Mammary microvascular endothelial cell (primary cell): ENCODE measurements at places on chromosomes 1 and 21. TPM values are rescaled to one million over a fixed set of nuclear protein-coding genes. Genes with fewer than 3 reads are reported as not detected.

Gene RIPK4
- not detected in 2 replicates for total RNA-seq

Gene KCNJ10
- total RNA-seq, result not detected in 2 replicates

Gene KIF2C
- 40.8 and 41.4 TPM in 2 replicates for total RNA-seq

Gene TMEM79
- 1.6 and 2.3 TPM in 2 replicates for total RNA-seq

Gene BEND5
- total RNA-seq, result 3.9 TPM in 1 of 2 replicates, not detected in the other

Gene CENPF
- total RNA-seq, result 48.2 and 53.2 TPM in 2 replicates

Gene TAS1R1
- total RNA-seq, result 0.10 TPM in 1 of 2 replicates, not detected in the other

Gene LRRC3
- 3.5 and 5.5 TPM in 2 replicates for total RNA-seq

Gene PLA2G2F
- not detected in 2 replicates for total RNA-seq

Gene PSMA5
- 72.7 and 77.8 TPM in 2 replicates for total RNA-seq

Gene OR13G1
- total RNA-seq, result not detected in 2 replicates

Gene AVPR1B
- not detected in 2 replicates for total RNA-seq

Gene ATP1A4
- not detected in 2 replicates for total RNA-seq

Gene ADAMTS5
- total RNA-seq, result under 0.01 and 0.05 TPM in 2 replicates

Gene DNALI1
- 0.20 and 0.34 TPM in 2 replicates for total RNA-seq

Gene TAGLN2
- 869 and 920 TPM in 2 replicates for total RNA-seq

Gene CLCA1
- not detected in 2 replicates for total RNA-seq

Gene LCE1E
- not detected in 2 replicates for total RNA-seq

Gene KTI12
- 17.2 and 17.3 TPM in 2 replicates for total RNA-seq

Gene SNAP47
- total RNA-seq, result 30.6 and 31.9 TPM in 2 replicates

Gene CYP4A11
- not detected in 2 replicates for total RNA-seq

Gene DNASE2B
- not detected in 2 replicates for total RNA-seq

Gene URB1
- 18.7 and 18.8 TPM in 2 replicates for total RNA-seq

Gene ELF3
- total RNA-seq, result under 0.01 and 0.25 TPM in 2 replicates

Gene IFI44
- total RNA-seq, result 62.4 and 72.7 TPM in 2 replicates

Gene SMPDL3B
- total RNA-seq, result 0.10 and 0.33 TPM in 2 replicates

Gene LEPROT
- 45.9 and 48.4 TPM in 2 replicates for total RNA-seq

Gene ADAM30
- total RNA-seq, result not detected in 2 replicates

Gene LRRC8D
- 24.7 and 26.3 TPM in 2 replicates for total RNA-seq

Gene WASF2
- 36.2 and 41.9 TPM in 2 replicates for total RNA-seq

Gene ESPN
- total RNA-seq, result 0.67 and 1.1 TPM in 2 replicates

Gene SYTL1
- total RNA-seq, result 0.27 and 0.30 TPM in 2 replicates

Gene PDE9A
- 0.15 and 0.53 TPM in 2 replicates for total RNA-seq

Gene TNFAIP8L2
- 1.1 and 1.2 TPM in 2 replicates for total RNA-seq

Gene OR2T29
- not detected in 2 replicates for total RNA-seq

Gene AUNIP
- total RNA-seq, result 2.5 and 4.2 TPM in 2 replicates

Gene HIVEP3
- 1.7 and 2.7 TPM in 2 replicates for total RNA-seq

Gene SLC39A1
- 94.3 and 101 TPM in 2 replicates for total RNA-seq

Gene ZMYND12
- 0.34 and 0.47 TPM in 2 replicates for total RNA-seq

Gene LAD1
- total RNA-seq, result not detected in 2 replicates

Gene CLCA2
- not detected in 2 replicates for total RNA-seq

Gene FMOD
- 0.84 and 0.87 TPM in 2 replicates for total RNA-seq

Gene NADK
- 56.0 and 60.1 TPM in 2 replicates for total RNA-seq

Gene INAVA
- total RNA-seq, result not detected in 2 replicates

Gene AQP10
- total RNA-seq, result not detected in 2 replicates

Gene HPDL
- total RNA-seq, result 4.7 and 9.3 TPM in 2 replicates

Gene ADGRL4
- total RNA-seq, result 166 and 170 TPM in 2 replicates

Gene ORC1
- total RNA-seq, result 10.5 and 11.1 TPM in 2 replicates

Gene CSF3R
- not detected in 2 replicates for total RNA-seq

Gene LORICRIN
- total RNA-seq, result not detected in 2 replicates

Gene KCNK2
- not detected in 2 replicates for total RNA-seq

Gene S100A9
- total RNA-seq, result not detected in 2 replicates

Gene CAPN9
- not detected in 2 replicates for total RNA-seq

Gene PTPRU
- 0.25 and 3.8 TPM in 2 replicates for total RNA-seq

Gene TMEM82
- total RNA-seq, result not detected in 2 replicates

Gene RIPPLY3
- 0.05 TPM in 1 of 2 replicates, not detected in the other for total RNA-seq

Gene SMYD3
- 18.3 and 22.2 TPM in 2 replicates for total RNA-seq
